ENCODE measurements at places on chromosomes 1 and 21.

DNA sequence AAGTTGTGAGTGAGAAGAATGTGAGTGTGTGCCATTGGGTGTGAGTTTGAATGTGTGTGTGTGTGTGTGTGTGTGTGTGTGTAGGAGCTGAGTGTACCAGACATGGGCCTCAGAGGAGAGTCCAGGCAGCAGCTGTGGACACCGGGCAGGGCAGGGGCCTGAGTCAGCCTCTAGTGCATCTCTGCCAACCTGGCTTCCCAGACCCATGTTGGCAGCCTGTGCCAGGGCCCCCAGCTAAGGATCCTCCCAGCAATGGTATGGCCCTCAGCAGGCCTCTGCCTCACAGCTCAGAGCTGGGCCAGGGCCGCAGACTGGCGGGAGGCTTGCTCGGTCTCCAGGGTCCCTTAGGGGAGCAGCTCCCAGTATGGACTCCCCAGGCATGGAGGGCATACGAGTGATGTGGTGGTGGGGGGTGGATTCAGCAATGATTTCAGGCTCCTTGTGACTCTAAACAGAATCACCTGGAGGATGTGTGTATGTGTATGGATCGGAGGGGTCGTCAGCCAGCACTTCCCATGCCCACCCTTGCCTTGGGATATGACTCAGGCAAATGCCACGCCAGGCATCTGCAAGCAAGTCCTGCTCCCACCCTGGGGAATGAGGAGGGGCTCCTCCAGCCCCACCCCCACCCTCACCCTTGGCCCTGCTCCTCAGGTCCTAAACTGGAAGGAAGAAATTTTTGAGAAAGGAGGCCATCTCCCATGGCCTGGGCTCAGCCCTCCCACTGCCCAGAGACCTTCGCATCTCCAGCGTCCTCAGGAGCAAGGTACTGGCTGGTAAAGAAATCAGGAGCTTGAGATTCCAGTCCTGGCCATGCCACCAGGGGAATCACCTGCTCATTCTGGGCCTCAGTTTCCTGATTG lies 1.8 kb upstream of the FOXO6 start:
- no peak for DNase-seq

DNA sequence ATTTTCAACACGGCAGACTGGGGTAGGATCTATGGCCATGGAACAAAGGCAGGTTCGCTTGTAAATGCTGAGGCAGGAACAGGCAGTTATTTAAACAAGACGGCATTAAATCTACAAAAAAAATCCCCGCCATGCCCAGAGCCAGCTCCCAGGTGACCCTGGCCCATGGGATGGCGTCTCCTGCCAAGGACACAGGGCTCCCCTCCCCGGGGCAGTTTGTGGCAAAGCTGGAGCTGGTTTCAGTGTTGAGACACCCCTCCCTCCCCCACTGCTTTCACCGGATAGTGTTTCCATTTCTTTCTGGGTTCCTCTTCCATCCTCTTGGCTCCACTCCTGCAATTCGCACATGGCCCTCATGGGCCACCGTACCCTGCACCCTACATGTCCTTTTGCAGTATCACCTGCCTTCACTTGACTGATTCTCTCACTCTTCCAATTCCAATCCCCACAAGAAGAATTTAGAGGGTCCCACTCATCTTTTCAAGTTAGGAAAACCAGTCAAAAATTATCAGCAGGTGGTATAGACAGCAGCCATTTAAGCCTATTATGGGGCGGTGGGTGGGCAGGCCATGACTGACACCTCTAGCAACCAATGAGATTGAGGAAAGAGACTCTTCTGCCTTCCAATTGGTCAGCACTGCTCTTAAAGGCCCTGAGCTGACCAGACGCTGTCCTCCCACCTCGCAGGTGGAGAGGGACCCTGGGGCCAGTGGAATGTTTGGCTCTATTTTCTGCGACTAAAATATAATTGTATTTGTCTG lies 52.0 kb downstream of the OLIG1 start:
- DNase-seq, result no peak

DNA sequence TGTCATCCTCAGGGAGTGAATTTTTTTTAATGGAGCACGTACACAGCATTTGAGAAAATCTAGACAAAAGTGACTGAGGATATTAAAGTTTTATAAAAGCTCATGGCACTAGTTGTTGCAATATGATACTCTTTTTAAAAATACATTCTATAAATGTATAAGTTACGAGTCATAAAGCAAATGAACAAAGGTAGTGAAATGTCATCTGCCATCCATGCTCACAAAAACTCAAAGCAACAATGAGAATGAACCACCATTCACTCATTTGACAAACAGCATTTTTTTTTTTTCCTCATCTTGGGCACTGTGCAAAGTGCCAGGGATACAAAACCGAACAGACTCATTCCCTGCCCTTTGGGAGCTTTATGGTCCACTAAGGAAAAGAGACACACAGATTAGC lies 38.7 kb downstream of the GPR137B start:
- DNase-seq, result no peak

GRCh38 chr1:180192172-180192571 lies 37.5 kb downstream of the QSOX1 start:
- DNase-seq, result no peak

DNA sequence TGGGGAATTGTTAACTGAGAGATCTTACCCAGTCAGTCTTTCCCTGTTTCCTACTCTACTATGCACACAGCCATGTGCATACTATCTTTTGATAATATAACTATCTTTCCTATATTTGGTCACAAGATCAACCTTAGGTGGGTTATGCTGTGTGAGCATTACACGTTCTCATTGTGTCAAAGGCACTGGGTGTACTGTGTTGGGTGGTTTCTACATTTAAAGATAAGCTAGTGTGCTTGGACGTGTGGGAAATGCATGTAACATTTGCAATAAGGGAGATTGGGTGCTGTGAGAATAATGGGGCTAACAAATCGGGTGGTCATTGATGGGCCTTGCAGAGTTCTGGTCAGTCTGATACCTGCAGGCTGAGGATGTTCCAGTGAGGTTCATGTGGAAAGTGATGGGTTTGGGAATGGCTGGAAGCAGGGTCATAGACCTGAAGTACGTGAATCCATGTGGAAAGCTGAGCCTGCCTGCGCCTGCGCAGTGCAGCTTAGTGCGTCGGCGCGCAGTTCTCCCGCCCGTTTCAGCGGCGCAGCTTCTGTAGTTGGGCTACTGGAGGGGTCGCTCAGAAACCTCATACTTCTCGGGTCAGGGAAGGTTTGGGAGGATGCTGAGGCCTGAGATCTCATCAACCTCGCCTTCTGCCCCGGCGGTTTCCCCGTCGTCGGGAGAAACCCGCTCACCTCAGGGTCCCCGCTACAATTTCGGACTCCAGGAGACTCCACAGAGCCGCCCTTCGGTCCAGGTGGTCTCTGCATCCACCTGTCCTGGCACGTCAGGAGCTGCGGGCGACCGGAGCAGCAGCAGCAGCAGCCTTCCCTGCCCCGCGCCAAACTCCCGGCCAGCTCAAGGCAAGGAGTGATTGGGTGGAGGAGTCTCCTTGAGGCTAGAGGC lies at the start of gene MSH4:
MSH4 (plus strand) TSS at position 507 of the 897 bp plus-strand sequence; CDS start at position 611, 104 bp downstream.
- no peak for DNase-seq

DNA sequence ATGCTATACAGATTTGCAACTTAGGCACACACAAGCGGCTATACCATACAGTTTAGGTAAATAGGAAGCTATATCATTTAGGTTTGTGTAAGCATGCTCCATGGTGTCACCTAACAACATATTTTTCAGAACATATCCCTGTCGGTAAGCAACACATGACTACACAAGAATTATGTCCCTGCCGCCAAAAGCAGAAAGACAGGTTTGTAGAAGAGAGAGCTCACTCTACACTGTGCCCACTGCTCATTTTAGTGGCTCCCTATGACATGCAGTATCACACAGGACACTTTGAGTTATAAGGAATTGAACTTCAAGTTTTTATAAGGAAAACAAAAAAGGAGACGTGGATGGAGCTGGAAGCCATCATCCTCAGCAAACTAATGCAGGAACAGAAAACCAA lies 132.5 kb upstream of the KAZN start:
- DNase-seq, result no peak

DNA sequence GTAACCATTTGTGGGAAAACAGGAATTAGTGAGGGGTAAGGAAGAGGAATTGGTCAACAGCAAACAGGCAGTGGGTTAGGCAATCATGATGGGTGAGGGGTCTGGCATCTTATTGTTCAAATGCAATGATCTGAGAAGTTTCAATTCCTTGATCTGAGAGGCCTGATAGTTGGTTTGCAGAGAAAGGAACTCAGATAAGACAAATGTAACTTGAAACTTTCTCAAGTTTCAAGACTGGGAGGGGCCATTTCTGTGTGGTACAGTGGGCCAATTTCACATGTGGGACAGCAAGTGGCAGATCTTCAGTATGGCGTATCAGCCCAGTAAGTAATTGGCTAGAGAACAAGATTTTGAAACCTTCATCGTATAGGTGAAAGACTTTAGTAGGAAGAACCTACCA lies 102.5 kb downstream of the XPR1 start:
- no peak for DNase-seq

DNA sequence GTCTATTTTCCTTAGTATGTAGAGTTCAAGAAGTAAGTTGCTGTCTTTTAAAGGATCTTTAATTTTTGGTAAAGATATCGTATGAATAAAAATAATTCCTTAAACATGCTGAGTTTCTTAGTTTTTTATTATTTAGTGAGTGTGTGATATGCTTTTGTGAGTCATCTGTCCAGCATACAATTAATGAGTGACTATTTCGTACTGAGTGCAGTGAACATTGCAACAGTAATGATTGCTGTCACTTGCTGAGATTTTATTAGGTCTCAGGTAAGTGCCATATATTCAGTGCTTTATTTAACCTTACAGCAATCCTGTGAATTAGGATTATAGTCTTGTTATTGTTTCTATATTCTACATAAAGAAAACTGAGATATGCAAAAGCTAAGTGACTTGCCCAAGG lies 22.6 kb downstream of the MIGA1 start:
- DNase-seq, result no peak

GRCh38 chr1:96746440-96747420 lies 25.1 kb downstream of the PTBP2 start:
- DNase-seq, result no peak

DNA sequence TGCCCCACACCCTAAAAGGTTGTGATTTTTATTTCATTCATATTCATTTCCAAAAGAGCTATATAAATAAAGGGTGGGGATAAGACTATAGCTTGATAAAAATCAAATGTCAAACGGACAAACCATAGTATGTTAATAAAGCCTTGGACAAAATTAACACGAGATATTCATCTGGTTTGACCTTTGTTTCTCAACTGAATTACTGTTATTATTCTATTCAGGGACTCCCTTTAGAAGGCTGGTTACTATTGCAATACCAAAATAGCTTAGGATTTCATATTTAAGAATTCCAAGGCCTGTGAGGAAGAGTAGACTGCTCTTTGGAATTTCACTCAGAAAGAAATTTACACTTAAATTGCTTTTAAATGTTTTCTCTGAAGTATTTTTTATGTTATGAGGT lies 10.2 kb upstream of the PALMD start:
- no peak for DNase-seq

- DNase-seq, result no peak
Measured at GRCh38 chr1:174156437-174156836, 2.9 kb upstream of the RABGAP1L start.

GRCh38 chr1:225941187-225941941 lies at the start of gene LEFTY2:
Gene LEFTY2, minus strand, starts transcription at chr1:225941220. Its CDS starts 80 bp downstream, at chr1:225941140.
- DNase-seq, result no peak

DNA sequence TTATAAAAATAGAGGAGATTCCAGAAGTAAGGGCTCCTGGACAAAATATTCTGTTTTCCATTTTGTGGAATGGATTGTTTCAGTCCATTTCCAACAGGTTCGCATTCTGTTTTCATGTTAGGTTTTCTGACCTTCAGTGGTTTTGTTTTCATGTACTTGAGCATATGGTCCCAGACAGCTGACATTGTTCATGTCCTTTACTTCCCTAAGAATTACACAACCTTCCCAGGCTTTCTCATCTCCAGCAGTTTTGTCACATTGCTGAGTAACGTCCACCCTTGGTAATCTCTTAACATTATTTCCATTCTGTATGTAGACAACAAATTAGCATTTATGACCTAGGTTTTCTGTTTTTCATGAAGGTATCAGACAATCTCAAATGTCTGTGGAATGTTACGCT lies 21.0 kb upstream of the ERRFI1 start:
- no peak for DNase-seq

DNA sequence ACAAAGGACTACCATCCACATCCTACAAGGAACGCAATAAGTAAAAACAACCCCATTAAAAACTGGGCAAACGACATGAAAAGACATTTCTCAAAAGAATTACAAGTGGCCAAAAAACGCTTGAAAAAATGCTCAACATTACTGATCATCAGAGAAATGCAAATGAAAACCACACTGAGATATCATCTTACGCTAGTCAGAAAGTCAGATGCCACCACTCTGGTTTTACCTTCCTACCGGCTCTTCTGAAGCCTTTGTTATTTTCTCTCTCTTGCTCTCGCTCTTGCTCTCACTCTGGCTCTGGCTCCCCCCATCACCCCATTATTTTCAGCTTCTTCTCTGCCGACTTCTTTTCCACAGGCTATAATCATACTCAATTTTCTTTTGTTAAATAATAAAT lies 38.8 kb downstream of the VPS45 start:
- DNase-seq, result no peak

DNA sequence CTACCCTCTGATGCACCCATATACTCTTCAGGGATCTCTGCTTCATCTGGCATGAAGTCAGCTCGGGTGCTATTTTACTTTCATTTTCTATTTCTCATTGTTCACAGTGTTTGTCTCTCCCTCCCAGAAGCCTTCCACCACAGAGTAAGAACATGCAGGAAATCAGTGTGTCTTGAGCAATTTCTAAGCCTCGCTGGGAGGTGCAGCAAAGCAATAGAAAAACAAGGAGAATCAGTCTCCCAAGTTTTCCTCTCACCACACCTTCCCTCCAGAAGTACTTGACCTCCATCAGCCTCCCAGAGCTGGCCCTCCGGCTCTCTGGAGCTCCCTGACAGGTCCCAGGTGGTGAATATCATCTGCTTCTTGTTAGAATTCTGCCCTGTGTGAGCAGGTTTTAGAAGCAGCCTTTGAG lies 594.7 kb upstream of the CAMK1G start:
- DNase-seq, result no peak

- DNase-seq, result no peak
Measured at GRCh38 chr1:9621032-9621431, 30.5 kb upstream of the PIK3CD start.

- no peak for DNase-seq
Measured at GRCh38 chr21:36063375-36064084, 3.2 kb upstream of the SETD4 start.

DNA sequence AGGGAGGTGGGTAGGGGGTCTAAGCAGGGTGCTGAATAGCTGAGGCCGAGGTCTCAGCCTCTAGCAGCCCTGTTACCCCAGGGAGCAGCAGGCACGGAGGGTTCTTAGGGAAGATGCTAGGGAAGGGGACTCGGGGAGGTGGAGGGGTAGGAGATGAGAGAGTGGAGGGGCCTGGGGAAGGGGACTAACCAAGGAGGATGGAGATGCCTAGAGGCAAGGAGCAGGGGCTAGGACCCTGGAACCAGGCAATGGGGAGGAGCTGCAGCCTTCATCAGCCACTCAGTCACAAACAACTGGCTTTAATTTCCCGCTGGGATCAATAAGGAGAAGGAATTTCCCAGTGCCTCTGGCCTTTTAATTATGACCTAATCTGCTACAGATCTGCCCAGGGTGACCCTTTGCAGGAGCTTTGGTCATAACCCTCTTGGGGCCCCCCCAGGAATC lies 2.9 kb upstream of the CRABP2 start:
- no peak for DNase-seq
